CD8-positive, alpha-beta memory T cell (primary cell): ENCODE measurements at places on chromosomes 16 and 17.

- peaks cover 32% of the 10 kb centered on the region for H3K4me1 ChIP-seq
- DNase-seq: peak; percentile 91
- H3K4me3 ChIP-seq: peak within 1 kb of the TSS; percentile 97
- peaks cover 22% of the 10 kb centered on the region for H3K36me3 ChIP-seq
Observed at GRCh38 chr16:2777231-2777902, at the start of gene ELOB. ELOB (minus strand) TSS chr16:2777280; CDS start chr16:2777239, 41 bp downstream.

GRCh38 chr16:82741073-82741615, 114.4 kb downstream of the CDH13 start:
- no peaks in the 10 kb centered on the region for H3K27me3 ChIP-seq
- H3K4me1 ChIP-seq: no peaks in the 10 kb centered on the region
- no peak overlapping the region for H3K27ac ChIP-seq

DNA sequence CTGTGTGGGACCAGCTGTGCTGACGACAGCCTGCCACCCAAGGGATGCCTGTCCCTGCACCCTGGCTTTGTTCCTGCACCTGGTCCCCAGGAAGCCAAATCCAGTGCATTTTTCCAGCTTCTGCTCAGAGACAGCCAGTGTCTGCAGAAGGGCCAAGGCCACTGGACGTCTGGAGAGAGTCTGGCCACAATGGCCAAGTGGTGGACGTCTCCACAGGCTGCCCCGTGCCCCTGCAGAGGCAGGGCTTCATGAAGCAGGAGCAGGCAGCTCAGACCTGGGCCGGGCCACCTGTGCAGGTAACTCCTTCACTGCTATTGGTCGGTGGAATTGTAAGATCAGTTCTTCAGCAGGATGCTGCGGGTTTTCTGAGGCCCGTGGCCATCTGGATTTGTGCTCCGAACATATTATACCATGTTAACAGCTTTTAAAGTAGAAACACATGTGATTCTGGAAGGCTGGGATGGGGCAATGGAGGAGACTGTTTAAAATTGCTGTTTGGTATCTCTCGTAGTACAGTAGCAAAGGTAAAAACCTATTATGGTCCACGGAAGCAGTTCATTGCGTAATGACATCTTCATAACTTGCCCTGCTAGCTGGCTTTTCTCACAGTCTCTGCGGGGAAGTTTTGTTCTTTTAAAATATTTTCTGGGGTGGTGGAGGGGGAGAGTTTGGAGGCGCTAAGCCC, 185.3 kb downstream of the CCDC182 start:
- no peak overlapping the region for H3K27ac ChIP-seq
- peaks cover 5% of the 10 kb centered on the region for H3K36me3 ChIP-seq

- H3K4me1 ChIP-seq: peaks cover 4% of the 10 kb centered on the region
- H3K27ac ChIP-seq: no peak overlapping the region
- DNase-seq: peak; percentile 34
Observed at GRCh38 chr17:39225959-39226683, 376 bp upstream of the STAC2 start.

- H3K36me3 ChIP-seq: no peaks in the 10 kb centered on the region
- no peaks in the 10 kb centered on the region for H3K27me3 ChIP-seq
- no peaks in the 10 kb centered on the region for H3K4me1 ChIP-seq
- DNase-seq: no peak
- no peak overlapping the region for H3K4me3 ChIP-seq
Observed at GRCh38 chr17:68849673-68850610, 105.2 kb downstream of the ABCA8 start.

GRCh38 chr16:67814567-67814966, 7.9 kb downstream of the TSNAXIP1 start:
- no peak for DNase-seq
- no peak overlapping the region for H3K4me3 ChIP-seq
- no peaks in the 10 kb centered on the region for H3K27me3 ChIP-seq
- no peaks in the 10 kb centered on the region for H3K4me1 ChIP-seq
- no peaks in the 10 kb centered on the region for H3K36me3 ChIP-seq
